AG04450 (cell line): ENCODE measurements at places on chromosomes 2 and 18.

DNA sequence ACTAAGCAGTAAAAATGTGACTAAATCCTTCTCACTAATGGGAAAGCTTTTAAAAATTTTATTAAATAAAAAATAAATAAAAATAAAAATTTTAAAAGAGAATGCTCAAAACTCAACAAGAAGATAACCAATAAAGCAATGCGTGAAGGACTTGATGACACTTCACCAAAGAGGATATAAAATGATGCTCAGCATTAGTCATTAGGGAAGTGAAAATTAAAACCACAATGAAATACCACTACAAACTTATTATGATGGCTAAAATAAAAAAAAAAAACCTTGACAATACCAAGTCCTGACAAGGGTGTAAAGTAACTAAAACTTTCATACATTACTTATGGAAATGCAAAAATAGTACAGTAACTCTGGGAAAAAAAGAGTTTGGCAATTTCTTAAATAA lies 3.3 kb upstream of the WDR75 start:
- no peak for DNase-seq

GRCh38 chr2:175454953-175455389 lies 273.5 kb upstream of the ATP5MC3 start:
- DNase-seq = no peak

DNA sequence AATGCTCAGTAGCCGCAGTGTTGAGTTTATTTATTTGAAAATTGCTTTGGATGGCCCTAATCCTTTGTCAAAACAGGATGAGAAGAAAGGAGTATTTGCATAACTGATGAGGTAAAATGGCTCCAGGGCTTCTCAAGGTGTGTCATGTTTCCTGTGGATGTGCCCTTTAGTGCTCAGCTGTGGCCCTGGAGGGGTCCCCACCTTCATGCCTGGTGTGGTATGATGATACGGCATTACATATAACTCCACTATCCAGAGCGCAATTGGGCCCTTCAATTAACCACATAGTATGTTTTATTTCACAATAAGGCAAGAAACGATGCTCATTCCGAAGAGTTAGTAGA lies 39.8 kb upstream of the TMEM178A start:
- no peak for DNase-seq

GRCh38 chr2:8078705-8079104 lies 603.2 kb upstream of the ID2 start:
- DNase-seq = no peak

- no peak for DNase-seq
These were observed 377.4 kb downstream of the RPRM start for GRCh38 chr2:153101187-153101586.

DNA sequence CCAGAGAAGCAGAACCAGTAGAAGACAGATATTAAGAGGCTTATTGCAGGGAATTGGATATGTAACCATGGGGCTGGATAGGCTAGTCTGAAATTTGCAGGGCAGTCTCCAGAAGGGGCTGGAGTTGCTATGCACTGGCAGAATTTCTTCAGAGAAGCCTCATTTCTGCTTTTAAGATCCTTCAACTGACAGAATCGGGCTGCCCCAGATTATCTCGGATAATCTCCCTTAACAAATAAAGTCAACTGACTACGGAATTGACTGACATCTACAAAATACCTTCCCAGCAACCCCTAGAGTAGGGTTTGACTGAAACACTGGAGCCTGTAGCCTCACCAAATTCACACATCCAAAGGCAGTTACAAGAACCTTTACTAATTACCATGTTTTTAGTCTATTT lies 136.4 kb downstream of the SOCS6 start:
- DNase-seq = no peak

DNA sequence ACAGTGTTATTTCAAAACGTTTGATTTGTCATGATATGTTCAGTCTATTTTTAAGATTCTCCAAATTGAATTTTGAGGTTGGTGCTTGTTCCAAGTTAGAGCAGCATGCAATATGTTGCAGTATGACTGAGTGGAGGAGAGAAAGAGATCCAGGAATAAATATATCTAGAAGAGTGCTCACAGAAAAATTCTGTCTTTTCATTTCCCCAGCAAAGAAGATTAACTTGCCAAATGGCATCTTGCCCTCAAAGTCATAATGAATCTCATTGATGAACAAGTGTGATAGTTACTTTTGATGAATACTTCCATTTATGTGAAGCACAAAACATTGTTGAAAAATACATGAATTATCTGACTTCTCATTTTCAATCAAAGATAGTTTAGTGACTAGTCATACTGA lies 95.9 kb downstream of the KCNJ3 start:
- DNase-seq = no peak

DNA sequence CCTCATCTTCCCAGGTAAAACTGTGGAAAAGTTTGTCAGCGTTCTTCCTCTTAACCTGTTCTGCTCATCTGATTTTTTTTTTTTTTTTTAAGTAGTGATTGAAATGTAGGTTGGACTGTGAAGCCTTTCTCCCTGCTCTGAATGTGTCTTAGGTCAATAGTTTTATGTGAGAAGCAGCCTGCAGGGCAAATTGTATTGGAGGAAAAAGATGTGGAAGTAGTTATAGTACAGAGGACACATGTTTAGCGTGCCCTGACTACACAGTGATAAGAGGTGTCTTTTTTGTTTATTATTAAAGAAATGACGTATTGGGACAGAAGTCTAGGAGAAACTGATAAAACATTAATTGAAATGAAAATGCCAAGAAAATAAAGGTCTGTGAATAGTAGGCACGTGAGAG lies 1.5 kb downstream of the MTA3 start:
- DNase-seq = no peak

DNA sequence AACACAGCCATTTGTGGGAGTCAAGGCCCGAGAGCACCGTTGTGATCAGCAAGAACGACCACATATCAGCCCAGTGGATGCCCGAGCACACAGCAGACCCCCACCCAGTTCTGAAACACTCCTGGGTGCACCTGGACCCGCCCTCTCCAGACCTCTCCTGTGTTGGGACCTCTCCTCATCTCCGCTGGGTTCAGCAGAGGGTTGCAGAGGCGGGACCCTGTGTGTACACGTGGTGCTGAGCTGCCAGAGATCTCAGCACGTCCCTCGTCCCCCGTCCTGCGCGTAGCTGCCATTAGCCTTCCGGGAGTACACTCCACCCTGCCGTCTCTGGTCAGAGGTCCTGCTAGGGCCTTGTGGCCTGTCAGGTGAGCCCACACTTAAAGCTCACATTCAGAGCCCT lies 51.7 kb downstream of the ADI1 start:
- no peak for DNase-seq

- no peak for DNase-seq
These were observed 32.4 kb upstream of the MRPL19 start for GRCh38 chr2:75614162-75614651.

GRCh38 chr2:53660886-53661285 lies 106.7 kb upstream of the CHAC2 start:
- DNase-seq = no peak

DNA sequence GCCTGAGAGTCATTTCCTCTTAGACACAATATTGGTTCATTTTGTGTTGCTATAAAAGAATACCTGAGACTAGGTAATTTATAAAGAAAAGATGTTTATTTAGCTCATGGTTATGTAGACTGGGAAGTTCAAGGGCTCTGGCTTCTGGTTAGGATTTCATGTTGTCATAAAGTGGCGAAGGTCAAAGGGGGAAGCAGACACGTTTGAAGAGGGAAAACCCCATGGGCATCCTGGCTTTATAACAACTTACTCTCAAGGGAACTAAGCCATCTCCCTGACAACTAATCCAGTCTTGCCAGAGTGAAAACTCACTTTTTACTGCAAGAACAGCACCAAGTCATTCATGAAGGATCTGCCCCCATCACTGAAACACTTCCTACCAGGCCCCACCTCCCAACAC lies 89.7 kb upstream of the RNF152 start:
- no peak for DNase-seq

DNA sequence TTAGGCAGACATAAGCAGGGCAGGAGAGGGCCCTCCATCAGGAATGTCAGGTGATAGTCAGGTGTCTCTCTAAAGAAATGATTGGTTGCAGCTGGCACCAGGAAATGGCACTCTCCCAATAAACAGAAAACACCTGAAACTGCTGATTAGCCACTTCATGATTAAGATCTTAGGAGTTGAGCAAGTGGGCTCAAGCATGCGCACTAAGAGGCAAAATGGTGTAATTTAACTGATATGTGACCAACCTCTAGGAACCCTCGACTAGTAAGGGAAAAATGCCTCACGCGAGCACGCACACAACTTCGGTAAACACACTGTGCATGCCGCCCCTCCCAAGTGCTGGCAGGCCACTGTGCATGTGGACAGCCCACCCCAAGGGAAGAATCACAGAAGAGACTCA lies 23.8 kb upstream of the SLC35G4 start:
- no peak for DNase-seq
